ENCODE measurements at places on chromosomes 4 and X. TPM values are rescaled to one million over a fixed set of nuclear protein-coding genes. Genes with fewer than 3 reads are reported as not detected.
A peak's percentile ranks its signal among the peaks of the same experiment; 100 is the strongest.

- no peak for DNase-seq
These were observed 40.2 kb upstream of the CBR4 start for GRCh38 chr4:169050284-169050683.

DNA sequence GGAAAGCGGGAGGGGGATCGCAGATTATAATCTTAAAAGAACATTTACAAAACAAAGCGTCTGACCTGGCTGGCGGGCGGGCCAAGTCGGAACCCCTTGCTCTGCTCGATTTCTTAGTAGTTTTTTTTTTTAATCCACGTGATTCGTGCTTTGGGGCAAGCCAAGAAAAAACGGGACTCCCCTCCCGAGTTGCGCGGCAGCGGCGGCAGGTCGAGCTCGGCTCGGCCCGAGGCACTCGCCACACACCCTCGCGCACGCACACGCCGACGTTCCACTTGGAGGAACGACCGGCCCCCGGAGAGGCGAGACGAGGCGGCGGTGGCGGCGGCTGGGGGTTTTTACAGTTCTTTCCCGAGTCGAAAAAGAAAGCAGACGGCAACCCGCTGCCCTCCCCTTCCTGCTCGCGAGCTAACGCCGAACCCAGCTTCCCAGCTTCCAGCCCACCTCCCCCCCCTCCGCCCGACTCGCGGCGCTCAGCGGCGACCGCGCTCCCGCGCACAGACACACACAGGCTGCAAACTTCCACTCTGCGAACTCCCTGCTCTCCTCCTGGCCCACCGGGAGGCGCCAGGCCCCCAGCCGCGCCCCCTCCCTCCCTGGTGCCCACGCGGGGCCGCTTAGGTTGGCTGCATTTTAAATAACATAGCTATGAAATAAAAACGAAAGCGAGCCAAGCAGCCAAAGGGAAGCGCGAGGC is 1.2 kb downstream of the BCOR start:
- no peak for DNase-seq

DNA sequence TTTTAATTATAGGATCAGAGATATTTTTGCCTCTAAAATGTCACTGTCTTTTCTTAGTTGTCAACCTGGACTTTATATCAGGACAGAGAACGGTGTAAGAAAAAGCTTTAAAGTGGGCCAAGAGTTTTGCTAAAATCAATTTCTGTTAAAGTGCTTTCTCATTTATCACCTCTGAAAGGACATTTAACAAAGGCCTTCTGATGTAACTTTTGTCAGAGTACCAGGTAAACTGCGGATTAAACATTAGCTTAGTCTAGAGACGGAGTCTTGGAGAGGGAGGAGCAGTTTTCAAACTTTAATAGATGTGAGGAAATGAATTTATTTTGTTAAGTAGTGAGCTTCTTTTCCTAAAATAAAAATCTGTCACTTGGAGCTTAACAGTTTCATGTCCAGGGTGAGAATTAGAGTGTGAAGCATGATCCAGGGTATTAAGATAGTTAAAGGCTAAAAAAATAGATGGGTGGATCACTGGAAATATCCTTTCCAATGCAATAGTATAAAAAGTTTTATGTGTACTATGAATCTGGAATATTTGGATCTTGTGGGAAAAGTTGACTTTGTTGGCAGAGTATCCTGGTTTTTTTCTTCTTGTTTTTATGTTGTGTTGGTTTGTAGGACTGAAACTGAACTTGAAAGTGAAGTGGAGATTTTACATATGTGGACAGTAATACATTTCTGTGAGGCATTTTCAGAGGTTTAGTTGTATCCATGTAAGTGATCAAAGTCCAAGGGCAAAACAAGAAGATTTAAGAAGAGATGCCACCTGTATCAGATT is 33.6 kb upstream of the BMPR1B start:
- no peak for DNase-seq

GRCh38 chr4:3330707-3331106 is 37.9 kb downstream of the RGS12 start:
- DNase-seq: peak; percentile 18

GRCh38 chr4:104905065-104905464 is 241.6 kb upstream of the TET2 start:
- no peak for DNase-seq

DNA sequence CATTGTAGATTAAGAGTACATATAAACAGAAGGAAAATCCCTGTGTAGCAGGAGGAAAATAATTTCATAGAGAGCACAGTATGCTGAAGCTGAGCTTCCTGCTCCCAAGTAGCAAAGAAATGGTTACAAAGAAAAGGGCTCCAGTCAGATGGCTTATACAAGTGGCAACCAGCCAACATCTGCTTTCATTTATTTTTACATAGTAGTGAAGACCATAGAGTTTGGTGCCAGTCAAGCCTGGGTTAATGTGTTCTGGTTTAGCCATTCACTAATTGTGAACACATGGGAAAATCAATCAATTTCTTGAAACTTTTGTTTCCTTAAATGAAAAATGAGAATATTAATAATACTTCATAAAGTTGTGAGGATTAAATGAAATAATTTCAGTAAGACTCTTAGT is 111.3 kb upstream of the ELOVL6 start:
- DNase-seq: no peak

DNA sequence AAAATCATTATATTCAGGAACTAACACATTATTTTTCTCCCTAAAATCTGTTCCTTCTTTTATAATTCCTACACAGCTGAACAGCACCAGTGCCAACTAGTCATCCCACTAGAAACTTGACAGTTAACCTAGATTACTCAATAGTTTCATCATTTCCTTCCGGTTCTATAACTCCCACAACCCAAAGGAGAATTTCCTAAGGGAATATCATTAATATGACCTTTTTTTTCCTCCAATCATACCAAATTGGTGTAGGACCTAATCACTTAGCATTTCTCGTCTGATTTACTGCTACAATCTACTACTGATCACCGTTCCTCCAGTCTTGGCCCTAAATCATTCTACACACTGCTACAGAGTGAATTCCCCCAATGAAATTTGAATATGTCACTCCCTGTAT is 45.9 kb downstream of the WDFY3 start:
- DNase-seq: no peak

- DNase-seq: no peak
These were observed 1.7 kb downstream of the MUC7 start for GRCh38 chr4:70473679-70474078.

DNA sequence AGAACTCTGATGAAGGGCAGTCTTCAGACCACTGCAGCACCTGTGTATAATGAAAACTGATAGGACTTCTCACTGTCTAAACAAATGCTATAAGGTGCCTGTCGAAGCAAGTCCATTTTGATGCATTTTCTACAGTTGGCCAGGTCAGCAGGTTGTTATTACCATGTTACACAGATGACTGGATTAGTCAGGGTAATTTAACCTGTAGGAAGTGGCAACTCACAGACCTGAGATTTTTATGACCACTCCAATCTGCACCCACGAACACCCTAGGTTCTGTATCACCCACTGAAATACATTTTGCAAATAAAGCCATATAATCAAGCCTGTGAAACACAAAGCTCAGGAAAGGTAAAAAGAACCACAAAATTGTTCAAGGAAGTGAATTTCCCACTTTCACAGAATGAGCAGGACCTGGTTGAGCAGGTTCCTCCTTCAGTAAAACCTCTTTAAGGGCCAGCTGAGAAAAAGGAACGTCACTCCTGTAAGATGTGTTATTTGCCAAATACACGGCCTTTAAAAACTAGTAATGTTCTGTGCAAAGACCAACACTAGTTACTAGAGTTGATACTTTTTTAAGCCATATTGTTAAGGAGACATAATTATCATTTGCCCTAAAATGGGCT is 12.7 kb downstream of the MAML3 start:
- DNase-seq: no peak

DNA sequence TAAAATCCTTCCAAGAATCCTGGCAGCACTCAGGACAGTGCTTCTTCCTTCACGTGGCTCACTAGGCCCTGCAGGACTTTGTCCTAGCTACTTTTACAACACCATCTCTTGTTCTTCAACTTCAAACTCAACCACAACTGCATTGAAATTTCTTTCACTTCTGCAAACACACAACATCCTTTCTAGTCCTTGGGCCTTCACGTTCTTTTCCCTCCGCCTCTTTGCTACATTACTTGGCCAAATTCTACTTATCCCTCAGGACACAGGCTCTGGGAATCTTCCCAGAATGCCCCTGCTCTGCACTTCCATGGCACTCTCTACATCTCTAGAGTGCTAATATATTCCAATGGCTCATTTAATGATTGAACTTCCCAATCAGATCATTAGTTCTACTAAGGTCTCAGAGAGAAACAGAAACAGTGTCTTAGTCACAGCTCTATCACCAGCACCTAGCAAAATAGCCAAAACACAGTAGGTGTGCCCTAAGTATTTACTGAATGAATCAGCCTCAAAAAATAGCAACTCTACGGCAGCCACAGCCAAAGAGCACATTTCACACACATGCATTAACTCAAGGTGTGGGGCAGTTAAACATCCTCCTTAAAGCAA is 73.3 kb downstream of the MANBA start:
- no peak for DNase-seq

DNA sequence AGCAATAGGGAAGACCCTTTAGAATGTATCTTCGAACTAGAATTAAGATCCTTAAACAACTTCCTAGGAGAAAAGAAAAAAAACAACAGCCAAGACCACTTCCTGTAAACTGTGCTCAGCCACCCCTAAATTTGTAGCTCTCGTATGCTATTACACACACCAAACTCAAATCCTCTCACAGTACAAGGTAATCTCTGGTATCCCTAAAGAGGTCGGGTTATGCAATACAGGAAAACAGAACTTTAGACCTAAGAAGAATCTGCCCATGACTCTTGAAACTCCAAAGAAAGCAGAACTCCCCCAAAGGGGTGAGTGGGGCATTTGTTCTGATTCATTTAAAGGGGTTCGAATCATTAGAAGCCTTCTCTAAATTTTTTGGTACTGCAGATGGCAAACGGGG is 170.9 kb upstream of the CASK start:
- DNase-seq: no peak

DNA sequence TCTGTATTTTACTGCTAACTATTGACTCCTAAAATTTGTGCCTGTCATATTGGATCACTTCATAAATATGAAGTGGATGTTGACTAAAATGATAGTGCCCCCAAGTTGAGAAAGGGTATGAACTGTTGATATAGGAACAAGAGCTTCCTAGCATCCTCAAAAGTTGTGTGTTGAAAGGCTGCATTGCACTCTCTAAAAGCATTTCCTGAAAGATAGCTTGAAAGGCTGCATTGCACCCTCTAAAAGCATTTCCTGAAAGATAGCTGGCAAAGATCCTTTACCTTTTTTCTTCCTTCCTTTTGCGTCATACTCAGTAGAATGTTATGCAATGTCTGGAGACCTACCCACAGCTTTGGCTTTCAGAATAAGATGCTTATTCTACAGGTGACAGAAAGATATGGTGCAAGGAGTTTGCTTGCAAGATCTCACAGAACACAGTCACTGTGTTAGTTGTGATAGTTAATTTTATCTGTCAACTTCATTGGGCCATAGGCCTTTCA is 274.6 kb upstream of the GALNTL6 start:
- no peak for DNase-seq

DNA sequence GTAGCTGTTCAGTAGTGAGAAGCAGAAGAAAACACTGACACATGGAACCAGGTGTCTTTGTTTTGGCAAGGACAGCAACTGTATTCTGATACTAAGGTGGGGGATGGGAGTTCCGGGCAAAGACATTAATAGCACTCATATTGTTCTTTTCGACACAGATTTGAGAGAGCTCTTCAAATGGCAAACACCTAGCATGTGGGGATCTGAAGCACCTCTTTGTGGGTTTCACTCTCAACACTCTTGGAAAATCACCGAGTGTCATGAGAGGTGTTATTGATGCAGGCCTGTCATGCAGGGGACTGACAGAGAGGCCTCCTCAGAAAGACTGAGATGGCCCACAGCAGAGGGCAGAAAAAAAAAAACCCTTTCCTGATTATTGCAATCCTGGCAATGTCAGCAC is 228.4 kb upstream of the VCX start:
- DNase-seq: no peak

- no peak for DNase-seq
These were observed 2.8 kb downstream of the KIT start for GRCh38 chr4:54660591-54660990.

DNA sequence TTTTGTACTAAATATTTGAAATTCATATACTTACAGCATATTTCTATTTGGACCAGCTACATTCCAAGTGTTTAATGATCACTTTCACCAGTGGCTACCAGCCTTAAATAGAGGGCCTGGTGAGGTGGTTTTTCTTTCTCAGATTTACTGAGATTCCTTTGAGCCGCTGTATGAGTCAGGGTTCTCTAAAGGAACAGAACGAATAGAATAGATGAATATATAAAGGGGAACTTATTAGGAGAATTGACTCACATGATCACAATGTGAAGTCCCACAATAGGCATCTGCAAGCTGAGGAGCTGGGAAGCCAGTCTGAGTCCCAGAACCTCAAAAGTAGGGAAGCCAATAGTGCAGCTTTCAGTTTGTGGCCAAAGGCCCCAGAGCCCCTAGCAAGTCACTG is 146.2 kb upstream of the TLL1 start:
- no peak for DNase-seq

GRCh38 chr4:140297221-140297570 is 76.2 kb upstream of the SCOC start:
- no peak for DNase-seq

- no peak for DNase-seq
These were observed 79.2 kb upstream of the NALF2 start for GRCh38 chrX:69424910-69425309.

GRCh38 chrX:10676235-10676957 is 56.0 kb upstream of the MID1 start:
- DNase-seq: no peak

- DNase-seq: no peak
These were observed 787 bp upstream of the TET2 start for GRCh38 chr4:105145903-105146275.

DNA sequence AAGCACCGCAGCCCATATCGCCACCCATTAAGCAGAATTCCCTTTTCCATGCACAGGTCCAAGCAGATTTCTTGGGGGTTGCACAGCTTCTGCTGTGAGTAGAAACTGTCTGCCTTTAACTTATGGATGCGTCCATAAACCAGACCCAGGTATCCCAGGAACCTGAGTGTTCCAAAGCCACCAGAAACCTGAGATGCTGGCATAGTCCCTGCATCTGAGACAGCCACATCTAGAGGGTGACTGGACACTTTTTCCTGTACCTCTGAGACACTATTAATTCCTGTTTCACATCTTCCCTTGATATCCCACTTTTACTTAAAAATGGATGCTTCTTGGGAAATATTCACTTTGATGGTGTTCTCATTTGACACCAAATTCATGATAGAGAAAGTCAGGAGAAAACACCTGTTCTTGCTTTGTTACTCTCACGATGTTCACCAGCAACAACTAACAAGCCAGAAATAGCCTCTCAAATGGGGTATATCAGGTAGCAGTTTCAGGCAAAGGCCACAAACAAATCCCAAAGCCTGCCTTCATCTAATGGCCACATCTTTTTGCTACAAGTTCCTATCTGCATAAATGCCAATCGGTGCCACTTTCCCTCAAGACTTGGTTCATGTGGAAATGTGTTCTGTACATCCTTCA is 45.5 kb upstream of the PRDX4 start:
- no peak for DNase-seq

GRCh38 chrX:129577473-129577872 is 37.4 kb downstream of the OCRL start:
- no peak for DNase-seq

- no peak for DNase-seq
These were observed 25.4 kb downstream of the CFAP299 start for GRCh38 chr4:80360900-80361299.

Gene RHOXF2
- total RNA-seq: not detected

Gene RAB9B
- total RNA-seq: 6.5 TPM

Gene NLGN3
- 1.9 TPM for total RNA-seq

Gene SHROOM2
- 17.5 TPM for total RNA-seq
